ENCODE measurements at places on chromosomes 4 and X.

DNA sequence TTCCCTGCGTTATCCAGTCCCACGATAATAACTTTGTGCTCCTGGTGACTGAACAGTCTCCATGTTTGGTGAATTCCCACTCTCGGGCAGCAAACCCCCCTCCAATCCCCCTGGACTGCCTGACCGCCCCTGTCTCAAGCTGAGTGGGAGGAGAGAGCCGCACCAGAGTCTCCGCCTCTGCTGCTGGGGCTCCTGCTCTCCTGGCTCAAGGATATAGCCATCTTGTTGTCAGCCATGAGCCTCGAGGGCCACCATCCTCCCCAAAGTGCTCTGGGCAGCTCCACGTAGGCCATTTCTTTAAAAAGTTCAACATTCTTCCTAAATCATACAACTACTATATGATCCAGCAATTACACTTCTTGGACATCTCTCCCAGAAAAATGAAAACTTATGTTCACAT is 49.3 kb upstream of the PGRMC1 start:
- no peak for DNase-seq

- DNase-seq = peak; percentile 30
Measured at GRCh38 chr4:157550028-157550427, 329.5 kb downstream of the GRIA2 start.

- DNase-seq = no peak
Measured at GRCh38 chr4:46986922-46987638, 6.3 kb downstream of the GABRA4 start.

GRCh38 chrX:122868631-122869030 is 315.4 kb upstream of the GRIA3 start:
- DNase-seq = no peak

DNA sequence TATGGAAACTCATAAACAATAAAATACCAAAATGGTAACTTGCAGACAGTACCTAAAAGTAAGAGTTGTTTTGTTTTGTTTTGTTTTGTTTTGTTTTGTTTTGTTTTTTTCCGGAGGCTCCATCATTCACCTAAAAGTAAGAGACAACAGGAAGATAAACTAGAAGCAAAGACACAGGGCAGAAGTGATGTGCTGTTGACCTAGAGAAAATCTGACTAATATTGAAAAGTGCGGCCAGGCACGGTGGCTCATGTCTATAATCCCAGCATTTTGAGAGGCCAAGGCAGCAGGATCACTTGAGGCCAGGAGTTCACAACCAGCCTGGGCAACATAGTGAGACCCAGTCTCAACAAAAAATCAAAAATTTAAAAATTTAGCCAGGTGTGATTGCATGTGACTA is 5.6 kb upstream of the CENPC start:
- no peak for DNase-seq

DNA sequence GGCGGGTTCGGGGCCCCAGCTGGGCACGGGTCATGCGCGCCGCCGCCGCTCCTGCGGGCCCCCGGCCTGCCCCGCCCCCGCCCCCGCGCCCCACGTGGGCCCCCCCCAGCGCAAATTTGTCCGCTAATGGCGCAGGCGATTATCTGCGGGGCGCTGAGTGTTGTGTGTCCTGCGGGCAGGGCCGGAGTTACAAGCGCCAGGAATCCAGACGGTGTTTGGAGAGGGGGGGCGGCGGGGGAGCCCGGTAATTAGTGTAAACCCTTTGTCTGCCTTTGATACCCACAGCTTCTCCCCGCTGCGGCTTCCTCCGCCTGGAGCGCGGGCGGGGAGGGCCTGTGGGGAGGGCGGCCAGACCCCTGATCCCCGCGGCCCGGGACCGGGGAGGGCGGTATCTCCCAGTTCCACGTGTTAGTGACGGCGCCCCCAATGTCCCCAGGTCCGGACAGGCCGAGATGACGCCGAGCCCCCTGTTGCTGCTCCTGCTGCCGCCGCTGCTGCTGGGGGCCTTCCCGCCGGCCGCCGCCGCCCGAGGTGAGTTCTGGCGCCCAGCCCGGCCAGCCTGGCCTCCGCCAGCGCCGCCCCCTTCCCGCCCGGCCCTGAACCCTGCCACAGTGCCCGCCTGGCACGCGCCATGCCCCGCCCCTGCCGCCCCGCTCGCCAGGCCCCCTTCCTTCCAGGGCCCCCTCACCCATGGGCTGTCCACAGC is 761 bp downstream of the FGFRL1 start:
- DNase-seq = no peak

DNA sequence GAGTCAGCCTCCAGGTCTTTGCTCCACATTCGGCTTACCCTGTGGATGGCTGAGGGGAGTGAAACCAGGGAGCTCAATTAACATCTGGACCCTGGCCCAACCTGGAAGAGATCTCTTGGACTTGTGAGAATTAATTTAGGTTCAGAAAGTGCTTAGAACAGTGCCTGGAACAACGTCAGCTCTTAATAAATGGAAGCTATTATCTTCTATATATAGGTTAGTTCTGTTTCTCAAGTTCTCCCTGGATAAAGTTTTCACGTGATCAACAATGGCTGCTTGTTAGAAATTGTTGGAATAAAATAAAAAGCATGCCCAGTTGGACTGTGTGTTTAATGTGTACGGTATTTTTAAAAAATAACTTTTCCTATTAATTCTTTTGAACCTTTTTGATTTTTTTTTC is 80.8 kb downstream of the TRIML1 start:
- DNase-seq = no peak

GRCh38 chrX:50432829-50433289 is 37.8 kb downstream of the DGKK start:
- DNase-seq = no peak

- no peak for DNase-seq
Measured at GRCh38 chr4:34972189-34972588, 1272.1 kb downstream of the ARAP2 start.

DNA sequence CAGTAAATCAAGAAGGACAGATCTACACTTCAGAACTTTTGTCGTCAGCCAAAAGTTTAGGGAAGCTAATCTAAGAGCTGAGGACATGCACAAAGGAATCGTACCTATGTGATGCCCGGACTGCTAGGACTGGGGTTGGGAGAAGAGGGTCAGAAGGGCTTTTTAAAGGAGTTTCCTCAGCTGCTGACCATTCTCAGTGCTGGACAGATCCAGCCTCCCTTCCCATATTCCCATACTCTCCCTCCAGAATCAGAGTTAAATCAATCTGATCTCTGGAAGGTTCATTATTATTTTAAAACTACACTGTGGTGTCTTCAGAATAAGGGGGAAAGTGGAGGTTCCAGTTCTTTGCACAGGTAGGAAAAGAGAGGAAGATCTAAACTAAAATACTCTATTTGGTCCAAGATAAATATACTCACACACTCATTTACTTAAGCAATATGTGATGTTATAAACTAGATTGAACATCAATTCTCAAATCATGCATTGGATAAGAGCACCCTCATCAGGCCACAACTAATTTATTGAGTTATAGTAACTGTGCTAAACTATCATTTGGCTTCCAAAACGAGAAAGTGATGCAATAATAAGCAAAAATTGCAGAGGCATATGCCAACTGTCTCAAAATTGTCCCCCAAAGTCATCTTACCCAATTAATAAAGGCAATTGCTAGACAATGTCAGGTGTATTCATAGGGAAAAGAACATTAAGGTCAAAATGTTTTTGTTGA is 124.7 kb downstream of the HNRNPD start:
- peak; percentile 42 for DNase-seq

DNA sequence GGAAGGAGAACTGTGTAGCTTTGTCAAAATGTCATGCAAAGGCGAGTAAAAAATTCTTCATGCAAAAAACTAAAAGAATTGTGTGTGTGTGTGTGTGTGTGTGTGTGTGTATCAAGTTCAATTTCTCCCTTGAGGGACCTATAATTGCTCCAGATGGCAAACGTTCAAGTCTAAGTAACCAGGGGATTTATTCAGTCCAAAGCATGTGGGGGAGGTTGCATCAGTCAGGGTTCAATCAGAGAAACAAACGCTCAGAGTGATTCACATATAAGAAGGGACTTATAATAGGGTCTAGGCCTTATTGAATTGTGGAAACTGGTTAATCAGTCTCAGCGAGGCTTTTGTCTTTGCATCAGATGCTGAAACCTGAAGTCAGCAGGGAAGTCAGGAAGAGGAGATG is 5.0 kb downstream of the DCAF8L1 start:
- no peak for DNase-seq

GRCh38 chrX:109974906-109975655 is 27.8 kb upstream of the TMEM164 start:
- DNase-seq = no peak

DNA sequence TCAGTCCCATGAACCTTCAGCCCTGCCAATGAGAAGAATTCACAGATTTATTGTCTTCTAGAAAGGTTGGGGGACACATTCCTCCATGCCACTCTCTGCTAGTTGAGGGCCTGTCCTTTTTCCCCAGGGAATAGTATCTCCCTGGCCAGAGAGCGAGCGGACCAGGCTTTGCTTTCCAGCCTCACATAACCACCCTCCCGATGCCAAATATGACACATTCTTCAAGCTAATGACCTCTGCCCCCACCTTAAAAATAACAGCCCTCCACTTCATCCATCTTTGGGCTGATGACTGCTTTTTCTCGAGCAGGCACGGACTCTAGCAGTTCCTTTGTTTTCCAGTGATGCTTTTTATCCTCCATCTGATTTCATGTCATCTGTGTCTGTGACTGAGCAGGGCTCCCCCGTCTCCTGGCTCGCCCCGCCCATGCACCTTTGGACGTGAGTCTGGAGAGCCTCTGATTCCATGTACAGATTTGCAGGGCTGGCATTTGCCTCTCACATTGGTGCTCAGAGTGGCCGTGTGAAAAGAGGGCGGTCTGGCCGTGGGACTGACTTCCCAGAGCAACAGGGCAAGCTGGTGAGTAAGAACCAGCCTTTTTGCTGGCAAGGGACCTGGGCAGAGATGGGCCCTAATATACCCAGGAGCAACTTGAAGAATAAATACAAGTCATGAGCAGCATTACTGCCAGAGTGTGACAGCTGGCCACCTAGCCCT is 279.8 kb downstream of the BCOR start:
- no peak for DNase-seq

GRCh38 chr4:144557404-144557803 is 88.6 kb upstream of the HHIP start:
- DNase-seq = no peak

DNA sequence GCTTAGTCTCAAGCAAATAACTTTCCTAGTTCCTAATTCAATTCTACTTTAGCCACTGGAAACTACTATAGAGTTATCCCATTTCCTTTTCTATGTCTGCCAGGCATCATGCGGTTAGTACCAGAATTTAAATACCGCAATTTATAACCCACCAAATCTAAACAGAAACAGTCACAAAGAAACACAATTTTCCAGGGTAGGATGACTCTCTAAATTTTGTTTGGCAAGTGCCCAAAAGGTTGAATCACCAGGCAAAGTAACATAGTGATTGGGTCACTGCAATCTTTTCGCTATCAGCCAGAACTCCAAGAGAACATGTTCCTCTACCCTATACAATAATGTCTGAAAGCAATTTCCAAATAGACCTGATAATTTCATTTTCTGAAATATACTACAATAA is 240.2 kb upstream of the GRIA3 start:
- DNase-seq = no peak

GRCh38 chr4:183675625-183676024 is 16.5 kb downstream of the TRAPPC11 start:
- DNase-seq = no peak

DNA sequence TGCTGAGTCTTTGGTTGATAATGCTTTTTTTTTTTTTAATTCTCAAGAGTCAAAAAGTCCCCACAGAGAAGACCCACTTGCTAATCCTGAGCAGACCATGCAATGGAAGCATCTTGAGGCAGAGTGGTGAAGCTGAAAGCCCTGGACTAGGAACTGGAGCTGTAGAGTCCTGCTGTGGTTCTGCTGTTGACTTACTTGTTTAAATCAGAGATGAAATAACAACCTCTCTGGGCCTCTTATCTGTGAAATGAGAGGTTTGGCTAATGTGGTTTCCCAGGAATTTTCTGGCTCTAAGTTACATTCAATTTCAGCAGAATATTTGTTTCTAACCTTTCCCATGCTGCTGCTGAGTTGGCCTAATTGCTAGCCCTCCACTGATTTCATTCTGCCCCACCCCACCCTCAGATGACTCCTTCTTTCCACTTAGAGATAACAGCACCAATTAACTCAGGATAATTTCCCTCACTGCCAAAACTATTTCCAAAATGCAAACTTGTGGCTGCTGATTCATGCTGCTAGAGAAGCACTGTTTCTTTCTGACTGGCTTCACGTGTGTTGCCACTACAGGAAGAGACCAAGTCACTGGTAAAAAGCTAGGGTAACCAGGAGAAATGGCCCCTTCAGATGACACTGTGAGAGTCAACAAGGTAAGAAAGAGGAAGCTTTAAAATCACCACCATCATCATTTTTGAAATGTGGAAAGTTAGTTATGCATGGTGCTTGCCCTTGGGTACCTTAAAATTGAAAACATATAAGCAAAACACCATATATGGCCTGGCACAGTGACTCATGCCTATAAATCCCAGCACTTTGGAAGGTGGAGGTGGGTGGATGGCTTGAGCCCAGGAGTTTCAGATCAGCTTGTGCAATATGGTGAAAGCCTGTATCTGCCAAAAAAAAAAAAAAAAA is 326.4 kb downstream of the DCHS2 start:
- peak; percentile 20 for DNase-seq

DNA sequence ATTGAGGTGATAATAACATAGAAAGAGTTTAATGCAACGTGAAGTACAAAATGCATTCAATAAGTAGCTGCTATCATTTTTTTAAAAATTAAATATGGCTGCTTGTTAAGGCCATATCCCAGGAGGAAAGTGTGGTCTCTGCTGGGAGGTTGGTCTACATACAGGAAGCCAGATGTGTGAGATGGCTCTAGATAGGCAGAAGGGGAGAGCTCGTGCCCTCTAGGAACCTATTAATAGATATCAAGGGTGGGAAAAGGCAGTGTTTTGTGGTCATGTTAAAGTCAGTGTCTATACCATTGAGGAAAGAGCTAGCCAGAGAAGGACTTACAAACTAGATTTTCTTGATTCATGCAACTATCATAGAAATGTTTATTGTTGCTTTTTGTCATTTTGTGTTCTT is 140.5 kb downstream of the KLHL8 start:
- DNase-seq = no peak

DNA sequence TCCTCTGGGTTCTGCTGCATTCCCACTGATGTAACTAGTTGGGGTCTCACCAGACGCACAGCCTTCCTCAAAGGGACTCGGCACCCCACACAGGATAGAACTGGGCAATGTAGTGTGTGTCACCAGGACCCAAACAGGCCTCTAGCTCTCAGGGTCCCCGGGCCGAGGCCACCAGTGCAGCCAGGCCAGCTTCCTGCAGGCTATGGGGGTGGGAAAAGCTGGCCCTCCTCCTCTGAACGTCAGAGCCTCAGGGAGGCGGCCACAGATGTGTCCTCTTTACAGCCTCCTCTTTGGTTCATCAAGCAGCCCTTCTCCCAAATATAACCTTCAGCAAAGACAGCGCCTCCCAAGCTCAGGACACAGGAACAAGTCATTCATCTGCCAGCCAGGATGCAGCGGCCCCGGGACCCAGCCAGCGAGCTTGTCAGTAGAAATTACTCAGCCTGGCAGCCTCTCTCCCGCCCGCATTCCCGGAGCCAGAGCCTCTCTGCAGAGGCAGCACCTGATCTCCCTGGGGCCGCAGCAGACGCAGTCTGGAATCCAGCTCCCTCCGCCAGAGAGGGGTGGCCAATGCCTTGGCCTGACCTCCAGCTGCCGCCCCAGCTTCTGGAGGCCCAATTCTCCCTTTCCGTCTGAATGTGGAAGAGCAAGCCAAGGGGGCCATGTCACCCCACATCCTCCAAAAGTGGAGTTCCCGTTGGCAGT is 288.5 kb downstream of the FBXW7 start:
- no peak for DNase-seq
